ENCODE measurements at places on chromosomes 1 and 21. TPM values are rescaled to one million over a fixed set of nuclear protein-coding genes. Genes with fewer than 3 reads are reported as not detected.

NUP210L gene
- 0.12 TPM for total RNA-seq

FLVCR1 gene
- 12.4 TPM for total RNA-seq

RGS16 gene
- 49.8 TPM for total RNA-seq

ADARB1 gene
- 40.6 TPM for total RNA-seq

MIXL1 gene
- not detected for total RNA-seq

DSTYK gene
- total RNA-seq = 9.8 TPM

IGSF21 gene
- total RNA-seq = not detected

C1orf94 gene
- total RNA-seq = not detected

SRSF10 gene
- total RNA-seq = 175 TPM

AQP10 gene
- total RNA-seq = not detected

LCE1C gene
- total RNA-seq = not detected

RBM11 gene
- total RNA-seq = 3.1 TPM

CELA2A gene
- not detected for total RNA-seq

ST6GALNAC5 gene
- total RNA-seq = not detected

S100A7 gene
- not detected for total RNA-seq

CLDN8 gene
- not detected for total RNA-seq

CELF3 gene
- not detected for total RNA-seq

C1orf53 gene
- total RNA-seq = 0.40 TPM

TRIM46 gene
- total RNA-seq = 6.3 TPM

CASQ2 gene
- total RNA-seq = not detected

PRKAA2 gene
- not detected for total RNA-seq

ADAMTS4 gene
- total RNA-seq = 3.0 TPM

SLC30A7 gene
- total RNA-seq = 40.0 TPM

WNT9A gene
- total RNA-seq = 0.12 TPM

C1orf56 gene
- 1.8 TPM for total RNA-seq

ASPM gene
- 48.8 TPM for total RNA-seq

PALMD gene
- total RNA-seq = not detected

KIF21B gene
- total RNA-seq = 56.6 TPM

KPNA6 gene
- total RNA-seq = 69.8 TPM

CACNA1E gene
- total RNA-seq = not detected

ATP6V1G3 gene
- not detected for total RNA-seq

Data from activated CD4-positive, alpha-beta memory T cell treated with anti-CD3 and anti-CD28 coated beads for 36 hours (primary cell).